ENCODE measurements at places on chromosomes 2 and 18.

DNA sequence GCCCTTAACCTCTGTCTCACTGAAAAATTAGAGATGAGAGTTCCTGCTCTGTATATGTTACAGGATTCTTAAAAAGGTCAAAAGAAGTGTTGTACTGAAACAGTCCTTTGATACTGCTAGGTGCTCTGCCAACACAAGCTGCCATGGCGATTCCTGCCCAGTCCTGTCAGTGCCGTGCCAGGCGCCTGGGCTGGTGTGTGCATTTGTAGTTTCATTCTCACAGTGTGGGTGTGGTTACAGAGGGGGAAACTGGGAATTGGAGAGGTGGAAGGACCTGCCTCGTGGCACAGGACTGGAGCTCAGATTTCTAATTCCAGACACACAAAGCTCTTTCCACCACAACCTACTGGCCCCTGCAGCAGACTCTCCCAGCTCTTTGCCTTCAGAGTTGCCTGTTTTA, 122.3 kb upstream of the RAB6C start:
- DNase-seq, result no peak

DNA sequence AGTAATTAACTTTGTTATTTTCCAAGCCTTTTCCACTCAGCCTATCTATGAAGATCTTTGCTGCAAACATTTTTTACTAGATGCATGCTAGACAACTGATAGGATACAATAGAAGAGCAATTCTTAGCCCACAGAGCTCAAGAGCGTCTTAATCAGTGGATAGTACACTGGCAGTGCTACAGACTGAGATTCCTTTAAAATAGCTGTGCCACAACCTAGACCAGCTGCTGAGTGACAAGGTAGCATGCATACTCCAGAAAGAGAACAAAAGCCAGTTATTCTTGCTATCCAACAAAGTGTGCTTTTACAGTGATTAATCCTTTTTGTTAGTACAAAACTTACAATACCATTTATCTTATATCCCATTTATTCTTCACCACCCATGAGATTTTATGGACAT, 507.9 kb upstream of the SYT4 start:
- no peak for DNase-seq

- DNase-seq, result no peak
Measured at GRCh38 chr2:24708537-24709152, 84.5 kb downstream of the PTRHD1 start.

DNA sequence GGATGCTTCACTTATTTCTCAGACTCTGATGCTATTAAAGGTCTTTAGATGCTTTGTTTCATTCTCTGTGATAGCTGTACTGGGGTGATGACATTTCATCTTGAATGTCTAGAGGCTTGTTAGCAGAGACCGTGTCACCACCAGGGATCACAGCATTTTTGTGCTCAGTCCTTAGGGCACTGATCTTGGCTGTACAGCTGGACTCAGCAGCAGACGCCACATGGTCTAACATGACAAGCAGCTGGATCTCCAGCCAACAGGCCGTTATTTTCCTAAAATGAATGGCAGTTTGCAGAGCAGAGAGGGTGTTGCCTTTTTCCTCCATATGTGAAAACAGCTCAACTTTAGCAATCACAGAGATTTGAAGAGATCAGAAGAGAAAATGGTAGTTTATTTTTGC, 491.8 kb downstream of the CDH2 start:
- DNase-seq, result no peak

GRCh38 chr18:70058916-70059315, 111.2 kb upstream of the CD226 start:
- DNase-seq, result no peak

- no peak for DNase-seq
Measured at GRCh38 chr18:28175150-28175929, 1.6 kb downstream of the CDH2 start.

- DNase-seq, result no peak
Measured at GRCh38 chr2:10197697-10198076, 75.1 kb downstream of the RRM2 start.

- no peak for DNase-seq
Measured at GRCh38 chr18:69895066-69896047, 52.3 kb downstream of the CD226 start.

GRCh38 chr2:96931466-96931865, 54.9 kb downstream of the FAM178B start:
- no peak for DNase-seq

- DNase-seq, result no peak
Measured at GRCh38 chr2:120373424-120373823, 27.5 kb downstream of the INHBB start.

DNA sequence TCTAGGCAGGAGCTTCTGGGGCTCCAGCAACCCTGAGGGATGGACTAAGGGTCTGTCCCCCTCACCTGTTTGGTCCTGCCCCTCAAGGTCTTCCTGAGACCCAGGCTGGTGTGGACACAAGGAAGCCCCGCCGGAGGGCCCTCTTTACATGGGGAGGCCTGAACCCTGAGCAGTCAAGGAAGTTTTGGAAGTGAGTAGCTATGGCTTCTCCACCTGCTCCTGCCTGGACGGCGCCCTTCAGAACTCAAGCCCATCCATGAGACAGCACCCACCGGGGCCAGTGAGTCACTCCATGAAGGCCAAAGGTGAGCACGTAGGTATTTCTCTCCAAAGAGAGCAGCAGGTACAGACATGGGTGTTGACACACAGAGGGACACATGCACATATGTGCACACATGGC, 98.2 kb upstream of the CTDP1 start:
- DNase-seq, result no peak

DNA sequence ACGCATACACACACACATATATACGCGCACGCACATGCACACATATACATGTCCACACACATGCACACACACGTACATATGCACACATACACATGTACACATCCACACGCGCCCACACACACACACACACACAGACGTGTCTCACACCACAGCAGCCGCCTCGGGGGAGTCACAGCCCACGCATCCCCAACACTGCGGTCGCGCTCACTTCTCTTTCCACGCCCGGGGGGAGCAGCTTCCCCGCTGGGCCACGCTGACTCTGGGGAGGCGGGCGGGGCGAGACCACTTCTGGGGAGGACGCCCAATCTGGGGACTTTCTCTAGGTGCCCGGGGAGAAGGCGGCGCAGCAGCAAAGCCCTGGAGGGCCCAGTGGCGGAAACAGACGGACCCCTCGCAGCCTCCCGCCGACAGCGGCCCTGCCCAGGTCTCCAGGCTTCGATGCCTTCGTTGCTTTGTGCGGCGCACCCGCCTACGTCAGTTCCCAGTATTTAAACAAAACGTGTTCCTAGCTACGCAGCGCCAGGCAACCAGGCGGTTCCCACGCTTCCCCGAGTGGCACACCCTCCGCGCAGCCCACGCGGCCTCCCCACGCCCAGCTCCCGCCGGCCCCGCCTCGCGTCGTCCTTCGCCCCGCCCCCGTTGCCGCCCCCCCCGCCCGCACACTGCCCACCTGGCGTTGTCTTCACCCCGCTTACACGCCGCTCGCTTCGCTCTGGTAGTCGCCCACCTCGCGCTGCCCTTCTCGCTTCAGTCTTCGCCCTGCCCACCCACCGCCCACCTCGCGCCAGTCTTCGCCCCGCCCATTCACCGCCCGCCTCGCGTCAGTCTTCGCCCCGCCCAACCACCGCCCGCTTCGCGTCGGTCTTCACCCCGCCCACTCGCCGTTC, 810 bp upstream of the RBFA start:
- DNase-seq, result peak; percentile 34

DNA sequence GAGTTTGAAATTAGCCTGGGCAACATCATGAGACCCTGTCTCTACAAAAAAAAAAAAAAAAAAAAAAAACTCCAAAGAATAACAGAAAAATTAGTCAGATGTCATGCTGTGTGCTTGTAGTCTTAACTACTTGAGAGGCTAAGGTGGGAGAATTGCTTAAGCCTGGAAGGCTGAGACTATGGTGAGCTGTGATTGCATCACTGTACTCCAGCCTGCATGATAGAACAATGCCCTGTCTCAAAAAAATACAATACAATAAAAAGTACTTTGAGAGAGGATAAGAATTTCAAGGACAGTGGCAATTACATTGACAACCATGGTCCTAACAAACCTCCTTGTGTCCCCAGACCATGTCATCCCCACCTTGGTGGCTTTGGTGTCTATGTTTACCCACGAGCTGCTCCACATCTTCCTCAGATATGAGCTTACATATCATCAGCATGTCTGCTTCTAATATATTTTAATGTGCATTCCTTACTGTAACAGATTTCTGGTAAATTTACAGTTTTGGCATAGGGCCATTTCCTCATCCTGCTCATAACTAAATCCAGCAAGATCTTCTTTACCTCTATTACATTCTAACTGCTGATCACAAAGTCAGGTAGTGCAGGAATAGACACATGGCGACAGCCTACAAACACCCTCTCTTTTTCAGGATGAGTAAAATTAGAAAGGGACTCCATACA, 437.7 kb upstream of the HNRNPA3 start:
- DNase-seq, result no peak

GRCh38 chr18:41038071-41038470, 917.0 kb upstream of the PIK3C3 start:
- no peak for DNase-seq

- DNase-seq, result no peak
Measured at GRCh38 chr2:215884451-215885087, 128.8 kb downstream of the MREG start.

- DNase-seq, result no peak
Measured at GRCh38 chr2:179440642-179441251, 176.1 kb upstream of the SESTD1 start.

GRCh38 chr18:38369772-38370690, 804.4 kb upstream of the CELF4 start:
- no peak for DNase-seq

GRCh38 chr2:74984947-74985637, 26.6 kb downstream of the POLE4 start:
- DNase-seq, result no peak

- DNase-seq, result peak; percentile 5
Measured at GRCh38 chr2:119431155-119431975, at the start of gene TMEM37. TMEM37 (plus strand) TSS chr2:119431854; CDS start chr2:119431904, 50 bp downstream.

GRCh38 chr2:57443973-57444521, 602.6 kb upstream of the VRK2 start:
- no peak for DNase-seq

DNA sequence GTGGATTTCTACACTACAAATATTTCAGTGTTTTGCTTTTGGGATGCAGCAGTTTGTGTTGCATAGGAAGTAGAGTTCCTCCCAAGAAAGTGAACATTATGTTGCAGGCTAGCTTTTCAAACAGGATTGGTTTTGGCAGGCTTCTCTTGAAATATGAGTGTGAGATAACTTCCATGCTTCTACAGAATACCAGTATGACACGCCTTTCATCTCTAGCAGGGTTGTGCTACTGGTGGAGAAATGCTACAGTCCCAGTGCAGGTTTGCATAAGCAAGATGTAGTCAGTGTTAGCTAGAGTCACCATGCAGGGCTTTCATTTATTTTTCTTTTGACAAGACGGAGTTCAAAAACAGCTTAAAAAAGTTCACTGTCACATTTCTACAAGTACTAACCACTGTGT, 17.1 kb upstream of the CAVIN2 start:
- no peak for DNase-seq

- no peak for DNase-seq
Measured at GRCh38 chr2:205834796-205835195, 152.5 kb downstream of the NRP2 start.

- no peak for DNase-seq
Measured at GRCh38 chr18:47244086-47244485, 7.4 kb downstream of the SKOR2 start.

GRCh38 chr2:16256601-16257321, 316.4 kb downstream of the MYCN start:
- DNase-seq, result no peak

DNA sequence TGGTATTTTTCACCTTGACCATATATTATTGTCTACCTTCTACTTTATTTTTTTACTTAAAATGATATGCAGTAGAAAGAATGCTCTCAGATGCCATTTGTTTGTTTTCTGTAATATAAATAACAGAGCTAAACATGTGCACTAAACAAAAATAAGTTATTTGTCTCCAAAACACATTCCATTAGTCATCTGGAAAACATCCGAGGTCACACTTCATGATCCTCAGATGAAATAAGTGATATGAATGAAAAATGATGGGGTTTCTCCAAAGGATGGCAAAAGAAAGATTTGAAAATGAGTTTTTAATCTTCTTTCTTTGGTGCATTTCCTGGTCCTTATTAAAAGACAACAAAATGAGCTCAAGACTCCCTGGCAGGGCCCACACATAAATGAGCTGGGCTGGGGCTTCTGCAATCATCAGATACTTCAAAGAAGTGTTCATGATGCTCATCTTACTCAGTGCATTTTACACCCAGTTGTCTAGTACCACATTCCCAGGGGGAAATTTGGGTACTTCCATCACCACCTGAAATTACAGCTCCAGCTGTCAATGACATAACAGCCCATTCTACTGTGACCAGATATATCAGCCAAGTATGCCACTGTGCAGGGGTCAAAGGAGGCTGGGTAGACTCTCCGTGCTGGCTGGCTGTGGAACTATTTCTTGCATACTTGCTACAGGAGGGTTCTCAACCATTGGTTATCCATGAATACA, 283.5 kb downstream of the PID1 start:
- DNase-seq, result no peak

- peak; percentile 3 for DNase-seq
Measured at GRCh38 chr2:100820523-100821254, 750 bp downstream of the NPAS2 start.

DNA sequence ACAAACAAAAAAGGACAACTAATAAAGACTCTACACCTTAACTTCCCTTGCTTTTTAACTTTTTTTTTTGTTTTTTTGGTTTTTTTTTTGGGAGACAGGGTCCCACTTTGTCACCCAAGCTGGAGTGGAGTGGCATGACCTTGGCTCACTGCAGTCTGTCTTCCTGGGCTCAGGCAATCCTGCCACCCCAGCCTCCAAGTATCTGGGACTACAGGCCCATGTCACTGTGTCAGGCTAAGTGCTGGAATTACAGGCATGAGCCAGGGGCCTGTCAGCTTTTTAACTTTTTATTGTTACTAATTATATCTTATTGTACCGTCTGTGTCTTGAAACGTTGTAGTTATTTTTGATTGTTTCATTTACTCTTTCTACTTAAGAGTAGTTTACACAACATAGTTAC, 25.5 kb downstream of the WDR7 start:
- DNase-seq, result no peak

- peak; percentile 75 for DNase-seq
Measured at GRCh38 chr2:221573430-221574230, 1.5 kb upstream of the EPHA4 start.

DNA sequence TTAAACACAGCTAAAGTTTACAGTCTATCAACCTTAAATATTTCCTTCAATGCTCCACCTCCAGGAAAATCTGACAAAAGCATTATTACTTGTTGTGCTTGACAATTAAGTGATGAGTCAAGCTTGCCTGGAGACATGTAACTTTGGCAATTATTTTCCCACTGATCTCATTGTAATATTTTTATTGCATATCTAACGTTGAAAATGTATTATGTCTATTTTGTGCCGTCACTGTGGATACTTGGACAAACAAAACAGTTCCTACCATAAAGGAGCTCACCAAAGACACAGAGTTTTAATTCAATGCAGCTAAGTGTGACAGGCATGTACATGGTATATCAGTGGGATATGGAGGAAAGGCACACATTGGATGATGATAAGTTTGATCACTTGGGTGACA, 24.7 kb downstream of the RNF103 start:
- DNase-seq, result no peak
